Hair follicular keratinocyte (primary cell): ENCODE measurements at places on chromosomes 7 and 10. TPM values are rescaled to one million over a fixed set of nuclear protein-coding genes. Genes with fewer than 3 reads are reported as not detected.

HOXA11 gene
- total RNA-seq, result 0.34 and 1.3 TPM in 2 replicates

EPHA1 gene
- total RNA-seq, result 35.5 and 37.2 TPM in 2 replicates

ANKRD2 gene
- total RNA-seq, result 1.0 and 3.0 TPM in 2 replicates

MRLN gene
- not detected in 2 replicates for total RNA-seq

CCDC7 gene
- 1.6 and 2.4 TPM in 2 replicates for total RNA-seq

MMRN2 gene
- 16.9 and 24.7 TPM in 2 replicates for total RNA-seq

HABP2 gene
- not detected in 2 replicates for total RNA-seq

MEIG1 gene
- 0.49 TPM in 1 of 2 replicates, not detected in the other for total RNA-seq

ADCYAP1R1 gene
- not detected in 2 replicates for total RNA-seq

PLAU gene
- total RNA-seq, result 292 and 758 TPM in 2 replicates

AOAH gene
- total RNA-seq, result not detected in 2 replicates

SFMBT2 gene
- not detected in 2 replicates for total RNA-seq

SH3PXD2A gene
- 26.0 and 58.0 TPM in 2 replicates for total RNA-seq

NKX6-2 gene
- not detected in 2 replicates for total RNA-seq

CALML5 gene
- total RNA-seq, result not detected in 2 replicates

SEMA3E gene
- 0.08 and 0.23 TPM in 2 replicates for total RNA-seq

CYP2C8 gene
- not detected in 2 replicates for total RNA-seq

ATG9B gene
- 0.04 and 0.08 TPM in 2 replicates for total RNA-seq

PAX2 gene
- total RNA-seq, result not detected in 2 replicates

COL17A1 gene
- 971 and 1,665 TPM in 2 replicates for total RNA-seq

SLC13A1 gene
- total RNA-seq, result not detected in 2 replicates

MYO3A gene
- total RNA-seq, result not detected in 2 replicates

CLIP2 gene
- total RNA-seq, result 18.0 and 38.4 TPM in 2 replicates

FAM25C gene
- total RNA-seq, result 14.0 TPM in 1 of 2 replicates, not detected in the other

LIPF gene
- not detected in 2 replicates for total RNA-seq

NEUROG3 gene
- total RNA-seq, result not detected in 2 replicates

LIPK gene
- total RNA-seq, result not detected in 2 replicates

PTPRE gene
- total RNA-seq, result 16.5 and 25.7 TPM in 2 replicates

PGAM2 gene
- not detected in 2 replicates for total RNA-seq

CFAP58 gene
- 0.55 and 1.1 TPM in 2 replicates for total RNA-seq

SHTN1 gene
- 7.4 and 7.8 TPM in 2 replicates for total RNA-seq

NUTM2B gene
- 0.62 and 0.99 TPM in 2 replicates for total RNA-seq

GNAT3 gene
- not detected in 2 replicates for total RNA-seq

FZD1 gene
- 2.5 and 4.1 TPM in 2 replicates for total RNA-seq

GSDME gene
- total RNA-seq, result 87.6 and 95.0 TPM in 2 replicates

NPFFR1 gene
- total RNA-seq, result not detected in 2 replicates

OPN4 gene
- total RNA-seq, result not detected in 2 replicates

HIF1AN gene
- total RNA-seq, result 4.0 and 7.4 TPM in 2 replicates

MINPP1 gene
- total RNA-seq, result 23.8 and 27.6 TPM in 2 replicates

TMEM140 gene
- total RNA-seq, result not detected in 2 replicates

TLX1 gene
- not detected in 2 replicates for total RNA-seq

IDI2 gene
- not detected in 2 replicates for total RNA-seq

SRGN gene
- 0.86 and 5.2 TPM in 2 replicates for total RNA-seq

AGK gene
- total RNA-seq, result 28.1 and 35.7 TPM in 2 replicates

AGR2 gene
- 2.2 and 2.5 TPM in 2 replicates for total RNA-seq

ADCK2 gene
- 17.7 and 22.2 TPM in 2 replicates for total RNA-seq

GCC1 gene
- total RNA-seq, result 19.4 and 23.3 TPM in 2 replicates

STEAP2 gene
- total RNA-seq, result 5.1 and 8.7 TPM in 2 replicates

TAF3 gene
- total RNA-seq, result 2.9 and 3.3 TPM in 2 replicates
